C1 segment of cervical spinal cord (tissue), 14 donors: ENCODE measurements at places on chromosomes 7 and 10.

- no peak for DNase-seq
Observed at GRCh38 chr10:128191847-128192246, 65.6 kb upstream of the MKI67 start.

- no peak for DNase-seq
Observed at GRCh38 chr10:50885097-50885859, at the start of gene A1CF. Gene A1CF, minus strand, starts transcription at chr10:50885627. Its CDS starts 25,687 bp downstream, at chr10:50859940.

DNA sequence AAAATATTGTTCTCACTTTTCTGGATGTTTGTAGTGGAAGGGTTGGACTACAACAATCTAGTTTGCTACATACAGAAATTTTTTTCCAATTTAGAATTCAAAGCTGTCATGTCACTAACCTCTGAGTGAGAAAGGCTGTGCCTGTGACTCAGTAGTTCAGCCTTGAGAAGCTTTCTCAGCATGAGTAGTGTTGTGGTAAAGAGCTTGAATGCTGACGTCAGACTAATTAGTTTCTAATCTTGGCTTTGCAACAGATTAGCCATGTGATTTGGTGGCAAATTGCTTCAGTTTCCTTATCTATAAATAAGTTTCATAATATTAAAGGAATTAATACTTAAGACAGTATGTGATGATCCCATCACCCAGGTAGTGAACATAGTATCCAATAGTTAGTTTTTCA is 83.8 kb downstream of the ABCA13 start:
- no peak for DNase-seq

- DNase-seq: no peak
Observed at GRCh38 chr7:108643136-108643535, 73.5 kb downstream of the DNAJB9 start.

DNA sequence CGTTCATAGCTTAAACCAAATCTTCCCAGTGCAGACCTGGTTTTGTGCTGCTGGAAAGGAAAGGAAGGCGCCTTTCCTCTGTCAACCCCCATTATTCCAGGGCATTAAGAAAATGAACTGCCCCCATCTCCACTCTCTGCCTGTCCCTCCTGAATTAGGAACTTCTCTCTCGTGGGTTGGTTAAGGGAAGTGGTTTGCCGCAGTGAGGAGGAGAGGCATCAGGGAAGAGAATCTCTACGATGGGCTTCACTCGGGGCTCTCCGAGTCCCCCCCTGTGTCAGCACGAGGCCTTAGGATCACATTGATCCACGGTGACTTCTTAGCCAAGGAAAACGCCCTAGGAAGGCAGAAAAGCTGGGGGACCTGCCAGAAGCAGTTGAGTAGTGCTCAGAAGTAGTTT is 53.9 kb upstream of the LYZL2 start:
- no peak for DNase-seq

- DNase-seq: no peak
Observed at GRCh38 chr10:60417024-60417423, 27.3 kb upstream of the ANK3 start.

DNA sequence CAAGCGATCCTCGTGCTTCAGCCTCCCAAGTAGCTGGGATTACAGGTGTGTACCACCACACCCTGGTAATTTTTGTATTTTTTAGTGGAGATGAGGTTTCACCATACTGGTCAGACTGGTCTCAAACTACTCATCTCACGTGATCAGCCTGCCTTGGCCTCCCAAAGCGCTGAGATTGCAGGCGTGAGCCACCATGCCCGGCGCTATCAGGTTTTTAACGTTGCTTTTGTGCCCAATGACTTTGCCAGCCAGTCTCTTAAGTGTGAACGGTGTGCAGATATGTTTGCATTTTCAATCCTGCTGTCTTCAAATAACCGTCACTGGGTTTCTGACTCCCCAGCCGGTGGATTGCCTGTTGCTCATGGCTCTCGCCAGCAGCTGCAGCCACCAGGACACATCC is 201.8 kb upstream of the PPP2R2D start:
- DNase-seq: no peak

DNA sequence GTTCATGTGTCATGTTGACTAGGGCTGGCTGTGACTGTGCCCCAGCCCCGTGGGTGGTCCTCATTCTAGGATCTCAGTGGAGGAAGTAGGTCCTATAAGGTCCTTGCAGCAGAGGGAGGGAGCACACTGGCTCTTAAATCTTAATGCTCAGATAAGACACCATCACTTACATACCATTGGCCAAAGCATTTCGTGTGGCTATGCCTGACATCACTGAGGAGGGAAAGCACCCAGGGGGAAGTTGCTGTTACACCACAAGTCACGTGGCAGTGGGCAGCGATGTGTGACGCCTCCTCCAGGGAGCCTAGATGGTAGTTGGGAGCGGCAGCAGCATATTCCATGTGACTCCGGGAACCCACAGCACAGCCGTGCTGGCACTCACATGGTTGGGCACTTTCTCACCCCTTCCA is 224.7 kb upstream of the SH2B2 start:
- no peak for DNase-seq

- no peak for DNase-seq
Observed at GRCh38 chr7:96052860-96053470, 268.9 kb downstream of the SLC25A13 start.

GRCh38 chr7:132943645-132944044 is 138.2 kb downstream of the CHCHD3 start:
- DNase-seq: no peak

- no peak for DNase-seq
Observed at GRCh38 chr7:2139004-2139699, 93.6 kb downstream of the MAD1L1 start.

GRCh38 chr10:8211631-8212030 is 157.1 kb downstream of the GATA3 start:
- DNase-seq: no peak

DNA sequence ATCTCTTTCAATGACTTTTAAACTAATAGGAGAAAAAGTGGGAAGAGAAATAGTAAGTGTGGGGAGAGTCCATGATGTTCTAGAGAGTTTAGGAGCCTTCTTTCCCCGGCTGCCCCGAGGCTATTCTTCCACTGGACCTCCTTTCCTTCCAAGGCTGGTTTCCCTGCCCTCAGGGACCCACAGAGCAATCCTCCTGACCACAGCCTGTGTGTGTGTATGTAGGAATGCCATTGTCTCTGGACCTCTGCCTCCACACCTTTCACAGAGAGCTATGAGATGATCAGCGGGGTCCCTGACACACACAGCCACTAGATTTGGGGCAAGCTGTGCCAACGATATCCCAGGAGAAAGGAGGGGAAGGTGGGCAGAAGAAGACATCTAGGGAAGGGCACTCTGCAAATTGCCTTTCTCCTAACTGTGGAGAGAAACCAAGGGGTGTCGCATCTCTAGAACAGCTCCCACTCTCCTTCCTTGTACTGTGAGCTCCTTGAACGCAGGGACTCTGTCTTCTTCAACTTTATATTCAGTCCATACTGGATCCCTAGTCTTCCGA is 13.3 kb upstream of the CHCHD3 start:
- no peak for DNase-seq

- no peak for DNase-seq
Observed at GRCh38 chr7:155759740-155760430, 52.4 kb downstream of the SHH start.

- DNase-seq: no peak
Observed at GRCh38 chr7:1046722-1047679, 2.7 kb downstream of the GPR146 start.

DNA sequence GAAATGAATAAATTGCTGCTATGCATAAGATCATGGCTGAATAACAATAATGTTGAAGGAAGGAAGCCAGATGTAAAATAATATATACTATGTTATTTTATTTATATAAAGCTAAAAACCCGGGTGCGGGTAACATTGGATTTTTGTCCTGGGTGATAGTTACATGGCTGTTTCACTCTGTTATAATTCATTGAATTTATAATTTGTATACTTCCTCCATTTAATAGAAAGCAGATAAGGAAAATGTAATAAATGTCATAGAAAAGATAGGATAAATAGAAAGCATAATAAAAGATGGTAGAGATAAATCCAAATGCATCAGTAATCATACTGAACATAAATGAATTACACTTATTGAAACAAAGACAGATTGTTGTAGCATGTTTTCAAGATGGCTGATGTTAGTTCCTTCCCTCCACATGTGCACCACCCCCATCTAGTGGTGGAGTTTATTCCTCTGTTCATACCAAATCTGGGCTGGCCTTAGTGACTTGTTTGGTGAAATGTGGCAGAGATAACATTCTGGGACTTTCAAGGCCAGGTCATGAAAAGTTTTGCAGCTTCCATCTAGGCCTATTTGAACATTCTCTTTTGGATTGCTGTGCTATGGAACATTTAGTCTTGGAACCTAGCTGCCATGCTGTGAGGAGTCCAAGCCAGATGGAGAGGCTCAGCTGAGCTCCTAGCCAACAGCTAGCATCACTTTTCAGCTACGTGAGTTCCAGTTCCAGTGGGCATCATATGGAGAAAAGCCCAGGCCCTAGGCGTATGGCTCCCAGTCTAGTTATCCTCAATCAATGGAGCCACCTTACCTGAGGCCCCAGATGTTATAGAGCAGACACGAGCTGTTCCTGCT is 46.9 kb downstream of the AHCYL2 start:
- DNase-seq: peak; percentile 37

DNA sequence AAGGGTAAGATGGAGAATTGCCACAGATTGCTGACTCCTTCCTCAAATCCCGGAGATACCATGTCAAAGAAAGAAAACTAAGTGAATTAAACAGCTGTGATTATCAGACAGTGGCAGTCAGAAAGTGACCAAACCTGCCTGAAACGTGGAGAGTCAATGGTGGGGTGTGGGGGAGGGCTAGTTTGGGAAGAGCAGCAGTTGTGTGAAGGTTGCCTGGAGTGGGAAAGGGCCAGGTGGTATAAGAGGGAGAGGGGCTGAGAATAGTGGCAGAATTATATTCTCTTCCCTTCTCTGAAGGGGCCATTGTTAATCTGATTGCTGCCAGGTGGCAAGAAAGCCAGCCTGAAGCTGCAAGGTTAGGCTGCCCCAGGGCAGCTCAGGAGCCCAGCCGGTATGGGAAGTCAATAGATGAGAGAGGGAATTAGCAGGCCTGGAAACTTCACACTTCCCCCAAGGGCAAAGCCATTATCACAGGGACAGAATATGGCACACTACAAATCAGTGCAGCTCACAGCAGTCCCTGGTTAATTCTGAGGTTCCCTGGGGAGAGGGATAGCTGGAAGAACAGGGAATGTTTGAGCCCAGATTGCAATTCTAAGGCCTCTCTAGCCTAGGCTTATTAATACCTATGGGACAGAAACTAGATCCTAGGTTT is 83.9 kb upstream of the ITGB1 start:
- DNase-seq: no peak

GRCh38 chr10:20598590-20598989 is 298.5 kb downstream of the NEBL start:
- DNase-seq: no peak

DNA sequence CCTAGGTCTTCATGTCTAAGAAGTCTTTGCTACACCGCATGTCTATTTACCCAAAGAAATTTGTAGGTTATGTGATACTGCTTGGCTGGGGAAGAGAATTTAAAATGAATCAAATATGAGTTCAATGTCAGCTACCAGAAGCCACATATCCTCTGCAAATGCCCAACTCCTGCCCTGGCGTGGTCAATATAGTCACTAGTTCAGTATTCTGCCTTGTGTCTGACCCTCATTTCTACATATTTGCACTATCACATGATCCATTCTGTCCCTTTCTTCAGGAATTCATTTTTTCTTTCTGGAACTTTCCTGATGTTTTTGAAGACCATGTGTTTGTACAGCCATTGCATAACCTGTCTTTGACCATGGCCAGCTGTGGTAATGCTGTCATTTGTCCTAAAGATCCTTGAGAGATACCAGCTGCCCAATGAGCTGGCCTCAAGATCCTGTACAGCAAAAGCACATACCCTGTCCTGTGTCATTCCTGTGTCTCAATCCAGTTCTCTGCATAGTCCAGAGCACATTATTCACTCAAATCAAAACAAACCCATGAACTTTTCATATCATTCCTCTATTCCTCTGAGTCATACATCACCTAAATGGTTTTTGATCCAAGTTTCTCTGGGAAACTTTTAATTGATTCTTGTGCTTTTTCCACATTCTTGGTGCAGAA is 524.5 kb downstream of the PARD3 start:
- DNase-seq: no peak

- no peak for DNase-seq
Observed at GRCh38 chr10:47047127-47047504, 135.9 kb downstream of the PTPN20 start.

DNA sequence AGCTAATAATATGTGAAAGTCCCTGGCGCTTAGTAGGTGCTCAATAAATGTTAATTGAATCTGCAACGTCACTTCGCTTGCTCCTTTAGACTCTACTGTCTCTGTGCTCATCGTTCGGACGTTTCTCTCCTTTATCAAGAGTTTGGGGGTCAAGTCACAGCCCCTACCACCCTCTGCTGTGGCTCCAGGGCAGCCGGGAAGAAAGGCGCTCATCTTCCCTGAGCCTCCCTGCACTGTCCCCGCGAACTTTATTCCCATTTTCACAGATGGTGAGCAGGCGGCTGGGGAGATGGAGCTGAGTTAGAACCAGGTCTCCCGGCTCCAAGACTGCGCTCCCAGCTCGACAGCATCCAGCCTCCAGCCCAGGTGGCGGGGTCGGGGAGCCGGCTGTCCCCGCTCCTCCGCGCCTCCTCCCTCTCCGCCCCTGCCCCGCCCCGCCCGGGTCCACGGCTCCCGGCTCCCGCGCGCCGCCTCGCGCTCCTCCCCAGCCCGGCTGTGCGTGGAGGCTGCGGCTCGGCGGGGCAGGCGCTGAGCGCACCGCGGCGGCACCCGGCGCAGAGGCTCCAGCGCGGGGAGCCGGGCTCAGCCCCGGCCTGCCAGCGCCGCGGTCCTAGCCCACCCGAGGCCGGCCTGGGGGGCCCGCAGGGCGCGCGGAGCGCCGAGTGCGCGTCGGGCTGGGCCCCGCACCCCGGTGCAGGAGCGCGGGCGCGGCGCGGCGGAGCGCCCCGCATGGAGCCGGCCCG is at the start of gene CLEC2L:
CLEC2L (plus strand) TSS at position 487 of the 743 bp plus-strand sequence; CDS start at position 730, 243 bp downstream.
- DNase-seq: no peak

DNA sequence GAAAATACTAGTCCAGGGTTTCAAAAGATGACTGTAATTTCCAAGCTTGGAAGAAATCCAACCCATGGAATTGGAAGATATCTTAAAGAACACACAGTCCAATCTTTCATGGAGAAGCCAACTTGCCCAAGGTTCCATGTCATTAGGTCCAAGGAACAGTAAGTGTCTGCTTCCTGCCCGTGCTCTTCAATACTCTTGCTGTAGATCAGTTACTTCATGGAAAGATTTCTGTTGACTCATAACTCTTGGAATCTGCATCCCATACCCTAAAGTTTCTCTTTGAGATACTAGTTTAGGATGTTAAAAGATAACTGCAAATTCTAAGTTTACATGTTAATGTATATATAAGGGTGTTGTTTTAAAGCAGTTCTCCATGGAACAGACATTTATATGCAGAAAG is 127.9 kb upstream of the SLC13A1 start:
- no peak for DNase-seq

- DNase-seq: no peak
Observed at GRCh38 chr10:72348282-72348681, 6.4 kb downstream of the DNAJB12 start.
